Endothelial cell of umbilical vein (primary cell): ENCODE measurements at places on chromosomes 3 and 15. TPM values are rescaled to one million over a fixed set of nuclear protein-coding genes. Genes with fewer than 3 reads are reported as not detected.

Gene TMED3
- total RNA-seq, result 105 and 114 TPM in 2 replicates

Gene SEMA3G
- 22.6 and 24.6 TPM in 2 replicates for total RNA-seq

Gene IL5RA
- total RNA-seq, result not detected in 2 replicates

Gene ITIH3
- not detected in 2 replicates for total RNA-seq

Gene PIF1
- 45.4 and 52.7 TPM in 2 replicates for total RNA-seq

Gene TNIK
- 29.6 and 39.7 TPM in 2 replicates for total RNA-seq

Gene SORD
- total RNA-seq, result 16.6 and 23.0 TPM in 2 replicates

Gene CEMIP
- not detected in 2 replicates for total RNA-seq

Gene FAM174B
- 20.0 and 30.2 TPM in 2 replicates for total RNA-seq

Gene TRAT1
- not detected in 2 replicates for total RNA-seq
